CD14-positive monocyte (primary cell): ENCODE measurements at places on chromosomes 11 and 22. TPM values are rescaled to one million over a fixed set of nuclear protein-coding genes. Genes with fewer than 3 reads are reported as not detected.

- no peak for DNase-seq
- H3K36me3 ChIP-seq = no peaks in the 10 kb centered on the region
- H3K4me1 ChIP-seq = peaks cover 24% of the 10 kb centered on the region
Observed at GRCh38 chr11:75150879-75151278, at the start of gene SLCO2B1. SLCO2B1 (plus strand) TSS chr11:75151107; CDS start chr11:75151382, 275 bp downstream.

GRCh38 chr11:2211113-2211971, 39.7 kb upstream of the TH start:
- no peak for DNase-seq
- no peaks in the 10 kb centered on the region for H3K36me3 ChIP-seq
- H3K27me3 ChIP-seq = no peaks in the 10 kb centered on the region
- no peak overlapping the region for H3K4me3 ChIP-seq
- H3K4me1 ChIP-seq = peaks cover 8% of the 10 kb centered on the region

- H3K27ac ChIP-seq = no peak overlapping the region
- no peaks in the 10 kb centered on the region for H3K4me1 ChIP-seq
- no peak for DNase-seq
- no peak overlapping the region for H3K4me3 ChIP-seq
- no peaks in the 10 kb centered on the region for H3K36me3 ChIP-seq
Observed at GRCh38 chr11:14218728-14219127, 140.3 kb downstream of the RRAS2 start.

- no peak overlapping the region for H3K27ac ChIP-seq
- no peak for DNase-seq
- no peaks in the 10 kb centered on the region for H3K36me3 ChIP-seq
- no peak overlapping the region for H3K4me3 ChIP-seq
- H3K27me3 ChIP-seq = no peaks in the 10 kb centered on the region
- H3K4me1 ChIP-seq = no peaks in the 10 kb centered on the region
Observed at GRCh38 chr11:59849129-59849528, 3.8 kb upstream of the CBLIF start.

The PHOX2A gene
- polyA plus RNA-seq = not detected

The IRF7 gene
- polyA plus RNA-seq = 42.9 TPM

GRCh38 chr11:1168721-1169161, 11.0 kb downstream of the MUC5AC start:
- no peak overlapping the region for H3K27ac ChIP-seq
- no peaks in the 10 kb centered on the region for H3K27me3 ChIP-seq
- H3K4me1 ChIP-seq = no peaks in the 10 kb centered on the region

GRCh38 chr11:44680982-44681597, 45.7 kb upstream of the TSPAN18 start:
- H3K4me1 ChIP-seq = peaks cover 17% of the 10 kb centered on the region
- no peak for DNase-seq
- no peaks in the 10 kb centered on the region for H3K36me3 ChIP-seq
- no peak overlapping the region for H3K27ac ChIP-seq

The MYO18B gene
- not detected in 2 replicates for polyA plus RNA-seq

The NRIP3 gene
- 0.28 TPM for polyA plus RNA-seq

GRCh38 chr11:113179181-113179704, 135.1 kb upstream of the TTC12 start:
- no peaks in the 10 kb centered on the region for H3K4me1 ChIP-seq
- H3K27ac ChIP-seq = no peak overlapping the region
- no peaks in the 10 kb centered on the region for H3K27me3 ChIP-seq
- H3K4me3 ChIP-seq = no peak overlapping the region
- no peaks in the 10 kb centered on the region for H3K36me3 ChIP-seq

DNA sequence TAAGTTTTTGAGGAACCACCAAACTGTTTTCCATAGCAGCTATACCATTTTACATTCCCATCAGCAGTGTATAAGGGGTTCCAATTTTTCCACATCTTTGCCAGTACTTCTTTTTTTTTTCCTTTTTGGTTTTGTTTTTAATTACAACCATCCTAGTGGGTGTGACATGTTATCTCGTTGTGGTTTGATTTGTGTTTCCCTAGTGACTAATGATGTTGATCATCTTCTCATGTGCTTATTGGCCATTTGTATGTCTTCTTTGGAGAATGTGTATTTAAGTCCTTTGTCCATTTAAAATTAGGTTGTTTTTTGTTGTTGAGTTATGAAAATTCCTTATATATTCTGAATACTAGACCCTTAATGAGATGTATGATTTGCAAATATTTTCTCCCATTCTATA, 59.3 kb downstream of the STIM1 start:
- H3K4me3 ChIP-seq = peak overlapping the region; percentile 28
- H3K27ac ChIP-seq = peak overlapping the region; percentile 70
- H3K36me3 ChIP-seq = no peaks in the 10 kb centered on the region
- H3K4me1 ChIP-seq = peaks cover 86% of the 10 kb centered on the region
- H3K27me3 ChIP-seq = no peaks in the 10 kb centered on the region
- DNase-seq = peak; percentile 40

The C11orf91 gene
- not detected for polyA plus RNA-seq

DNA sequence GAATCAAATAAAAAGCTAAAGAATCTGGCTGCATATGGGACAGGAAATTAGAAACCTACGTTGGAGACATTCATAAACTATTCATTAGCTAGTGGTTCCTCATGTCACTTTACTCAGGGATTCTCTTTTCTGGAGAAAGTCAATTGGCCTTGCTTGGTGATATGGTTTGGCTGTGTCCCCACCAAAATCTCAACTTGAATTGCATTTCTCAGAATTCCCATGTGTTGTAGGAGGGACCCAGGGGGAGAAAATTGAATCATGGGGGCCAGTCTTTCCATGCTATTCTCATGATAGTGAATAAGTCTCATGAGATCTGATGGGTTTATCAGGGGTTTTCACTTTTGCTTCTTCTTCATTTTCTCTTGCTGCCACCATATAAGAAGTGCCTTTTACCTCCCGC, 91.2 kb upstream of the CD44 start:
- H3K27ac ChIP-seq = peak overlapping the region; percentile 85
- H3K27me3 ChIP-seq = no peaks in the 10 kb centered on the region
- DNase-seq = peak; percentile 39
- H3K36me3 ChIP-seq = no peaks in the 10 kb centered on the region
- peak overlapping the region; percentile 33 for H3K4me3 ChIP-seq

The OR51I1 gene
- polyA plus RNA-seq = not detected in 2 replicates

The KRTAP5-7 gene
- polyA plus RNA-seq = not detected

DNA sequence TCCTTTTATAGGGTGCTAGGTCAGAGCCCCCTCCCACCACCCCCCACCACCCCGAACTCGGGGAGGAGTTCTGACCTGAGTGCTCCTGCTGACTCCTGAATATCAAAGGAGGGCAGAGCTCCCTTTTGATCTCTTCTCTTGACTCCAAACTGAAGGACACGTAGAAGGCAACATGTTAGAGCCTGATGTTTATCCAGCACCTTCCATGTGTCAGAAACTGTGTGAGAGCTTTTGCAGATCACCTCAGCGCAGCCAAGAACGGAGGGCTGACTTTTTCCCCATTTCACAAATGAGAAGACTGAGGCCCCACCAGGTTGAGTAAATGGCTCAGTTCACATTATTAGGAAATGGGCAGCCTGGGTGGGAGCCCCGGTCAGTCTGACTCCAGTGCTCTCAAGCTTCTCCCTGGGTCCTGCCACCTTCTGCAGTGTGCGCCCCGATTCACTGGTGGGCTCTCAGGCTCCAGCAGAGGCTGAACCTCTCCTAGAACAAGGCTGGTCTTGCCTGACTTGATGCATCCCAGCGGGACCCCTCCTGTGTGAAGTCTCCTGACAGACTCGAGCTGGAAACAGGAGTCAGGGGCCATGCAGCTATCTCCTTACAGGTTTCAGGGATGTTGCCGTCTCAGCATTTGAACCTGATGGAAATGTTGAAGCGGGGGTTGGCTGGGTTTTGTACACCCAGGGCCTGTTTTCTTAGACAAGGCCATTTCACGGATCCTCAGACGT, 98.5 kb downstream of the TSPAN18 start:
- DNase-seq = no peak
- H3K4me3 ChIP-seq = no peak overlapping the region
- peaks cover 4% of the 10 kb centered on the region for H3K4me1 ChIP-seq
- no peaks in the 10 kb centered on the region for H3K27me3 ChIP-seq
- H3K27ac ChIP-seq = no peak overlapping the region
- no peaks in the 10 kb centered on the region for H3K36me3 ChIP-seq

DNA sequence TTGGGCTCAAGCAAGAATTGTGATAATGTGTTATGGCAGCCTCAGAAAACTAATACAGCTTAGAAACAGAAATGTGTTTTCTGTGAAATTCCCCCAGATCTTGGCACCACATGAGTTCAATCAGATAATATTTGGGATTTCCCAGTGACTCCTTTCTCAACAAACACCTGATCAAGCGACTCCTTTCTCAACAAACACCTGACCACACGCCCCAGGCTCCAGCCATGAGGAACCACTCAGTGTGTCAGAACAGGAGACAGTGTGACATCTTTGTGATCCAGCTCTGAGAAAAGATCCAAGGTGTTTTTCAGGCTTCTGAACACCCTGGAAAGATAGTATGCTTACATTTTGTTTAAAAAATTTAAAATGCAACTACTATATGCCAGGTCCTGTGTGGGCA, 1.9 kb upstream of the UVRAG start:
- H3K27ac ChIP-seq = no peak overlapping the region
- no peak overlapping the region for H3K4me3 ChIP-seq
- no peaks in the 10 kb centered on the region for H3K36me3 ChIP-seq
- no peaks in the 10 kb centered on the region for H3K27me3 ChIP-seq
- no peak for DNase-seq
- H3K4me1 ChIP-seq = peaks cover 59% of the 10 kb centered on the region

The TMEM258 gene
- 224 TPM for polyA plus RNA-seq

DNA sequence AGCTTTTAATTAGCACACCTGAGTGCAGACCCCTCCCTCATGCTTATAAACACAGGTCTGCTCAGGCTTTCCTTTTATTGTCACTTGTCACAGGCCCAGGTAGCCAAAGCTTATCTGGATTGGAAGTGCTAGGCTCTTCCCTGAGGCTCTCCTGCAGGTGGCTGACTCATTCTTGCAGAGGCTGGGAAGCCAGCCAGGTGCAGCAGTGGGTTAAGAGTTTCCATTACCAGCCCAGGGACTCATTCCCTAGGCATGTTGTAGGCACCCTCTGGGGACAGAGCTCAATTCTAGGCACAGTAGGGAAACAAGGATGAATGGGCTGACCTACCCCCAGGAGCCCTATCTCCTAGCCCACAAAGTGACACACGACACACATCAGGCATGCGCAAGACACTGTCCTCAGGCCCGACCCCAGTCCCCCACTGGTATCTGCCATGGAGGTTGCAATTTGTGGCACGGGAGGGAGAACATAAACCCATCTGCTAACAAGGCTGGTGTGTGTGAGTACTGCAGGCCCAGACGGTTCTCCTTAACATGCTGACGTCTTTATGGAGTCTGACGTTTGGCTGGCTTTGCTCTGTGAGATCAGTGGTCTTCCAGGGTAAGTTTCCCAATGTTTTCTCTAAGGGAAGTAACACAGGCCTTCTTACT, 94.2 kb downstream of the ABTB2 start:
- DNase-seq = no peak
- no peak overlapping the region for H3K4me3 ChIP-seq
- no peak overlapping the region for H3K27ac ChIP-seq
- no peaks in the 10 kb centered on the region for H3K27me3 ChIP-seq
- H3K4me1 ChIP-seq = peaks cover 14% of the 10 kb centered on the region
- H3K36me3 ChIP-seq = no peaks in the 10 kb centered on the region

DNA sequence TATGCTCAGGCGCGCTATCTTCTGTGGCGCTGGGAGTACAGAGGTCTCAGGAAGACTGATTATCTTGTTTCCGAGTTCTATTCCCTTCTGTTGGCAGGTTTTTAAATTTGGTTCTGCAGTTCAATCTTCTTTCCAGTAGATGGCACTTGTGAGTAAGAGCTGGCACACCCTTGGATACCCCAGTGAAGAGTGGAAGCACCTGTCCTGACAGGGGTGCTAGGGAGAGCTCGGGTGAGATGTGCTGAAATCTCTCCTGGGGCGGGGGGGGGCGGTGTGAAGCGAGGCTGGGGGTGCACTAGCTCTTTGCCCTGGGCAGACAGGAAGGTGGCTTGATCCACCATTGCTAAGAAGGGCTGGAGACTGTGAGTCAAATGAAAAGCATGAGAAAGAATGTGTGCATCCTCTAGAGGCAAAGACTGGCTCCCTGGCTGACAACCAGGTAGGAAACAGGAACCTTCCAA, 679.9 kb upstream of the CCDC179 start:
- H3K4me3 ChIP-seq = no peak overlapping the region
- H3K27ac ChIP-seq = no peak overlapping the region
- H3K36me3 ChIP-seq = no peaks in the 10 kb centered on the region
- no peak for DNase-seq
- no peaks in the 10 kb centered on the region for H3K4me1 ChIP-seq
- H3K27me3 ChIP-seq = no peaks in the 10 kb centered on the region

The TRIM21 gene
- polyA plus RNA-seq = 14.8 and 16.8 TPM in 2 replicates

The ENTHD1 gene
- polyA plus RNA-seq = not detected

The PATE2 gene
- not detected in 2 replicates for polyA plus RNA-seq

DNA sequence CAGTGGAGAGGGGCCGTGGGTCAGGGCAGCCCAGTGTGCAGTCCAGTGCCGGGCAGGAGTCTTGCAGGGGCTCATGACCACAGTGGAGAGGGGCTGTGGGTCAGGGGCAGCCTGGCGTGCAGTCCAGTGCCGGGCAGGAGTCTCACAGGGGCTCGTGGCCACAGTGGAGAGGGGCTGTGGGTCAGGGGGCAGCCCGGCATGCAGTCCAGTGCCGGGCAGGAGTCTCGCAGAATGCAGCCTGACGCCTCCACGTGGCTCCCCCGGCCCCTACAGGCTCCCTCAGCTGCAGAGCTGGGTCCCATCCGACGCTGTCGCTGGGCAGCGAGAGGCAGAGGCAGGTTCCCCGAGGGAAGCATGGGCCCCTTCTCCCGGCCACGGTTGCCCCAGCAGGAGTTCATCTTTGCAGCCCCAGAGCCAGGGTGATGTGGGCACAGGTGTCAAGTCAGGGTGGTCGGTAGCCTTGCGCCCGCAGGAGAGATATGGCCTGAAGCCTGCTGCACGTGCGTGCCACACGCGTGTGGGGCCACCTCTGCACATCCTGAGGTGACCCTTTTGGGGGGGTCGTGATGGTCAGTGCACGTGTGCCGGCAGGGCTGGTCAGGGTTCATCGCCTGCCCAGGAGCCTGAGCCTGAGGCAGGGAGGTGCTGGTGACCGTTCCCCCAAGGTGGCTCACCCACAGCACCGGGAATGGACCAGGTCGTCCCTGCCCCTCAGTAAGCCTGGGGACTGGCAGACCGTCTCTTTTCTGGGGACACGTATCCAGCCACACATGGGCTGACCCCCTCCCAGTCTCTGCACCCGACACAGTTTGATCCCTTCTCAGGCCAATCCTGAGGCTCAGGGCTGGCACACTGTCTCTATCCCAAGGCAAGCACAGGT, 2.9 kb downstream of the IFITM5 start:
- H3K27me3 ChIP-seq = no peaks in the 10 kb centered on the region
- no peak overlapping the region for H3K27ac ChIP-seq
- H3K36me3 ChIP-seq = no peaks in the 10 kb centered on the region
- no peak overlapping the region for H3K4me3 ChIP-seq

GRCh38 chr11:134539285-134539684, 127.2 kb upstream of the B3GAT1 start:
- no peak overlapping the region for H3K27ac ChIP-seq
- no peak for DNase-seq
- peaks cover 4% of the 10 kb centered on the region for H3K27me3 ChIP-seq
- no peak overlapping the region for H3K4me3 ChIP-seq
- H3K36me3 ChIP-seq = no peaks in the 10 kb centered on the region

GRCh38 chr11:60127311-60127811, 38.9 kb downstream of the MS4A2 start:
- no peaks in the 10 kb centered on the region for H3K4me1 ChIP-seq
- H3K27me3 ChIP-seq = no peaks in the 10 kb centered on the region
- no peak for DNase-seq
